ENCODE measurements at places on chromosomes 2 and 18.
A peak's percentile ranks its signal among the peaks of the same experiment; 100 is the strongest.

DNA sequence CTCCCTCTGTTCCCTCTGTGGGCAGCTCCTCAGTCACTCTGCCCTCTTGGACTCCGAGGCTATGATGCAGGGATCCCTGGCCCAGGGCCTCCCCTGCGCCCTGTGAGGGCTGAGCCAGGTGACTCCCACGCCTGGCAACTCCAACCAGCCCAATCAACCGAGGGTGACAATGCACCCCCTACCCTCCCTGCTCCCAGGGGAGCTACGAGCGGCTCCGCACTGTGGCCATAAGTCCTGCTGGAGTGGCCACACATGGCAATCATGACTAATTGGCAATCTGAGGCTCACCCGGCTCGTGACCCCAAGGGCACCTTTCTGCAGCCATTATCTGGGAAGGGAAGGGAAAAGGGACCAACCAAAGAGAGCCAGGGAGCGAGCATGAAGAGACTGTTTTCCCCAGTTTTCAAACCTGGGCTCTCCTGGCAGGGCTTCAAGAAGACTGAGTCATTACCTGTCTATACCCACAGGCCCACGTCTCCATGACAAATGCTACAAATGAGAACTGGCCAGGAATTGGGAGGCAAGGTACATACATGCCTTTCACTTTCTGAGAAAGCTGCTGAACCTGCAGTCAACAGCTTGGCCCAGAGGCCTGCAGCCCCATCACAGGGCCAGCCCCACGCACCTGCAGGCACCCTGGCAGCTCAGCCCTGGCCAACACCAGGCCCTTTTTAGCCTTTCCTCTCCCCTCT is 45.1 kb downstream of the RPL31 start:
- no peak for DNase-seq

DNA sequence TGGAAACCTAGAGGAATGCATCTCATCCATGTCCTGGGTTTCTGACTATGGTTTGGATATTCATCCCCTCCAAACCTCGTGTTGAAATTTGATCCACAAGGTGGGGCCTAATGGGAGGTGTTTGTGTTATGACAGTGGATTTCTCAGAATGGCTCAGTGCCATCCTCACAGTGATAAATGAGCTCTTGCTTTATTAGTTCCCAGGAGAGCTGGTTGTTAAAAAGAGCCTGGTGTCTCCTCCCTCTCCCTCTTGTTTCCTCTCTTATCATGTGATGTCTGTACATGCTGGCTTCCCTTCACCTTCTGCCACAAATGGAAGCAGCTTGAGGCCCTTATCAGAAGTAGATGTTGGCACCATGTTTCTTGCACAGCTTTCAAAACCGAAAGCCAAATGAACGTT is 424.3 kb downstream of the DCC start:
- no peak for DNase-seq

DNA sequence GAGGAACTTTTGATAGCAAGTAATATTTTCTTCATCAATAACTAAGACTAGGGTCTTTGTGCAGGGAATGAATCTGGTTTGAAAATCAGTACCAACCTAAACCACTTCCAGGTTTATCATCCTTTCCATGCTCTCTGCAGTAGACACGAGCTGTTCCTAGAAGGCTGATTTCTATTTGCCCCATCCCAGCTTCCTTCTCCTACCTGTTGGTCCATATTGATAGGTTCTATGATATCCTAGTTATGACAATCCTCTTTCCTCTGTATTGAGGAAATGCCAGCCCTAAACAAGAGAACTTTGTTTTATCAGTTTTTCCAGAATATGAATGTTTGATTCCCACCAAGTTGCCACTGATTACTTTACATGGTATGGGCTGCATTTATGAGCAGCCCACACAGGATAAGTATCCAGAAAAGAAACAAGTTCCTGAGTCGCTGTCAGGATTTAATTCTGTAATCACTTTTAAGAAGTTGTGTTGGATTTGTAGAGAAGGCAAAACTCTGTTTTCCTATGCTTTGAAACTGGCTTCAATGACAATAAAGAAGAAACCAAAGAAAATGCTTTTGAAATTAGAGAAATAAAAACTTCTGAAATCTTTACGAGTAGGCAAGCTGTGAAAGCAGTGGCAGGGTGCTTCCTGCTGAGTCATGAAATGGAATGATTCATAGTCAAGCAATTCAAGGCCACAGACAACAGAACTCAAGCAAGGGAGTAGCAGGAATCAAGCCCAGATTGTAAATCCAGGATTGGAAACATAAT is 37.3 kb upstream of the TANK start:
- peak; percentile 36 for DNase-seq

DNA sequence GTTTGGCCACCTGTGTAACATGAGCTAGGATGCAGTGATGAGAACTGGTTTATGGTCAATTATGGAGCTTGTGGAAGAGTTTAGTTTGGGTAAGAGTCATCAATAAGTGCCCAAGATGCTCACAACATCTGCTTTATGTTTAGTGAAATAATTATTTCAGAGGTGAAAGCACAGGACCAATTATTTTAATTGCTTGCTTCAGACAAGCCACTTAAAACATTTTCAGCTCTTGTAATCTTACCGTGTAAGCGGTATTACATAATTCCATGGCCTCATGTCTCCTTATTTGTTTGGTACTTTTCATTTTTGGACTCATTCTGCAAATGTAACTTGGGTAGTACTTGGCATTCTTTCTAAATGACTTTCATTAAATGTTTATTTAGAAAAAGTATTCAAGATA is 5.4 kb downstream of the B3GNT2 start:
- no peak for DNase-seq

DNA sequence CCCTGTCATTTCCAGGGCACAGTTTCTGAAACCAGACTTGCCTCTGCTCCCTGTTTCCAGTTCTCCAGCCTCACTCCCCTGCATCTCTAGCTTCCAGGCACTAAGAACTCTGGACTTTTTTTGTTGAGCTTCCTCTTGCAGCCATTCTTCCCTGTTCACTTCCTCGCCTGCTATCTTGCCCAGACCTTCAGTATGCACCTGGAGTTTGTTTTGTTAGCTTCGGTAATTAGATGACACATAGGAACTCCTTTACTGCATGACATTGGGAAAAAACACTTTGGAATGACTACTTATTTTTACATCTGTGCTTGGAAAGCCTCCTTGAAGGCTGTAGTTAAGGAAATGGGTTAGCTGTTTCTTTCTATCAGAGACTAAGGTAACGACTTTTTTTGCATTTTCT is 35.2 kb downstream of the OTOF start:
- no peak for DNase-seq

DNA sequence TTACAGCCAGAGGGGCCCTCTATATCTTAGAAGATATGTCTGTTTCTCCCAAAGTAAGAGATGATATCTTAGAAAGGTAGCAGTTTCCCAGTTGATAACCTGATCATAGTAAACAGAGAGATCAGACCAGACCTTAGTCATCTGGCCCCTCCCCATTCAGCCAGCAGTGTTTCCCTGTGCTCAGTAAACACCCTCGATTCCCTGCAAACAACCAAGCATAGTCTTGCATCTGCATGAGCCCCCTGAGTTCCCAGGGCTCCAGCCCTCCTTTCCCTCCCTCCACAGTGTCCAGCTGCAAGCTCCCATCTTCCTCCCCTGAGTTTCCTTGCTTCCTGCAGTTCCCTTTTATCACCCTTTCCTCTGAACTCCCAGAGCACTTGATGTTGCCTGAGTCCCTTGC is 20.3 kb downstream of the NRP2 start:
- DNase-seq, result no peak

DNA sequence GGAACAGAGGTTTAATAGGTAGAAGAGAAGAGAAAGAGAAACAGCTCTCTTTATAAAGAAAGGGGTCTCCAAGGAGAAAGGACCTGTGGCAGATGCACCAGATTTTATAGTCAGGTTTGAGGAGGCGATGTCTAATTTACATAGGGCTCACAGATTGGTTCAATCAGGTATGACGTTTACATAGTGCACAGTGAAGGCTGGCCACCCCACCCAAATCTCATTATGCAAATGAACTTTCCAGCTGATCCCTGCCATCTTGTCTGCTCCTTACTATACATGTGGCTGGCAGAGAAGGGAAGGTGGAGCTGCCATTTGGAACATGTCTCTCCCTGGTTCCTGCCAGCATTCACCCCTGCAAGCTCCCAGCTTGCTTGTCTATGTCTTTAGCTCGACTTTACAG is 557.8 kb downstream of the SUCLG1 start:
- DNase-seq, result no peak

DNA sequence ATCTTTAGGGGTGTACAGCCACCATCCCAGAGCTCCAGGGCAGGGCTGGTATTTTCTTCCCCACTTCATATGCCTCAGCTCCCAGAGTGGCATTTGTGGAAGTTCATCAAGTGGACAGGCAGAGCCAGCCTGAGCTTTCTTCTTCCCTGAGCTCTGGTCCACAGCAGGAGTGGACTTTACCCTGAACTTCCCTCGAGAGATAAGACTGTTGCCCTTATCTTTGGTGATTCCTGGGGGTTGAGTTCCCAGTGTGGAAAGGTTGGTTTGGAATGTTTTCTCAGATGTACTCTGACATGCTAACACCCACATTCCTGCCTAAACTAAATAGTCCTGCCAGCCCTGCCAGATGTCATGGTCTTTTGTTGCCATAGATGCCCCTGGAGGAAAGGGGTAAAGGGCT is 62.0 kb upstream of the LGALSL start:
- DNase-seq, result no peak

DNA sequence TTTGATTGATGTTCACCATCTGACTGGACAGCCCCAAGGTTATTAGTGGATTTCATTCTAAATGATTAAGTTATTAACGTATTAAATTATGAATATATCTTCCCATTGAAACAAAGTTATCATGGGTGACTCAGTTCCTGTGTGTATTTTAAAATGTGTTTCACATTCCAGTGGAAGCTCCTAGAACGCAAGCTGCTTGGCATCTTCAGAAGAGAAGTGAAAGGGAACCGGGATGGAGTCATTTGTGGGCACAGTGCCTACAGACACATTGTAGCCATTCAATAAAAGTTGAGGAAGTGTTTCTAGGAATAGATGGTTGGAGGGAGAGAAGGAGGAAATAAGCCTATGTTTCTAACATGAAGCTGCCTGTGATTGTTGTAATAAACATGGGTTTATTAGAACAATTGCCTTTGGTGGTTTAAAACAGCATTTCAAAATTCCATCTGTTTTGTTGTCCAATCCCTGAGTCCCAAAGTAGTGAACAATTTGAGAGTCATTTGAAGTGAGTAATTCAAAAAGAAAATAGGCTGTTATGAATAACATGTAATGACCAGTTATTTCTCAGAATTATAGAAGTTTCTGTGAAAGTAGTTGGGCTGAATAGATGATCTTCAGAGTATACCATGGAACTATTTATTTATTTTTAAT is 143.5 kb downstream of the PKP4 start:
- DNase-seq, result no peak

GRCh38 chr2:133674433-133675331 is 106.4 kb upstream of the NCKAP5 start:
- DNase-seq, result no peak

- no peak for DNase-seq
Measured at GRCh38 chr2:85662899-85663593, 5.0 kb downstream of the SFTPB start.

DNA sequence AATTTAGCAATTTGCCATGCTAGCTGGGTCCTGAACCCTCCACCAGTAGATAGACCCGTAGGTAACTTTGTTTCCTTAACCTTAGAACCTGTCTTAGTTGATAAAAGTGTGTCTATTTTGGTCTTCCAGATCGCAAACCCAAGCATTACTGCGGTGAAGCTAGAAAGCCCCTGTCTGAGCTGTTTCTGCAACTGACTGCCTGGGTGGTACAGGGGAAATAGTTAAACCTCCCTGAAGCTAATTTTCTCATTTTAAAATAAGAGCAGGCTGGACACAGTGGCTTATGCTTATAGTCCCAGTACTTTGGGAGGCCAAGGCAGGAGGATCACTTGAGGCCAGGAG is 101.7 kb upstream of the MSH2 start:
- no peak for DNase-seq

DNA sequence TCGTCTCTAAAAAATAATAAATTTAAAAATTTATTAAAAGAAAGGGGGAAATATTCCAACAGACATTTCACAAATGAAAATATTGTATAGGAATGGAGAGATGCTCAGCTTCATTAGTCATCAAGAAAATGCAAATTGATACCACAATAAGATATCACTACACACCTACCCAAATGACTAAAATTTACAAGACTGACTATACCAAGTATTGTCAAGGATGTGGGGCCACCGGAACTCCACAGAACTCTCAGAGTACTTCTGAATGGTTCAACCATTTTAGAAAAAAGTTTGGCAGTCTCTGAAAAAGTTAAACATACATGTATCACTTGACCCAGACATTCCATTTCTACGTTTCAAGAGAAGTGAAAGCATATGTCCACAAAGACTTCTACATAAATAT is 163.4 kb downstream of the EHBP1 start:
- no peak for DNase-seq

All from activated naive CD4-positive, alpha-beta T cell treated with Interleukin-2 at 50 U/mL for 16 hours (primary cell).